ENCODE measurements at places on chromosomes 2 and 18.

- no peak for DNase-seq
These were observed 198.0 kb upstream of the SOX11 start for GRCh38 chr2:5494212-5494611.

DNA sequence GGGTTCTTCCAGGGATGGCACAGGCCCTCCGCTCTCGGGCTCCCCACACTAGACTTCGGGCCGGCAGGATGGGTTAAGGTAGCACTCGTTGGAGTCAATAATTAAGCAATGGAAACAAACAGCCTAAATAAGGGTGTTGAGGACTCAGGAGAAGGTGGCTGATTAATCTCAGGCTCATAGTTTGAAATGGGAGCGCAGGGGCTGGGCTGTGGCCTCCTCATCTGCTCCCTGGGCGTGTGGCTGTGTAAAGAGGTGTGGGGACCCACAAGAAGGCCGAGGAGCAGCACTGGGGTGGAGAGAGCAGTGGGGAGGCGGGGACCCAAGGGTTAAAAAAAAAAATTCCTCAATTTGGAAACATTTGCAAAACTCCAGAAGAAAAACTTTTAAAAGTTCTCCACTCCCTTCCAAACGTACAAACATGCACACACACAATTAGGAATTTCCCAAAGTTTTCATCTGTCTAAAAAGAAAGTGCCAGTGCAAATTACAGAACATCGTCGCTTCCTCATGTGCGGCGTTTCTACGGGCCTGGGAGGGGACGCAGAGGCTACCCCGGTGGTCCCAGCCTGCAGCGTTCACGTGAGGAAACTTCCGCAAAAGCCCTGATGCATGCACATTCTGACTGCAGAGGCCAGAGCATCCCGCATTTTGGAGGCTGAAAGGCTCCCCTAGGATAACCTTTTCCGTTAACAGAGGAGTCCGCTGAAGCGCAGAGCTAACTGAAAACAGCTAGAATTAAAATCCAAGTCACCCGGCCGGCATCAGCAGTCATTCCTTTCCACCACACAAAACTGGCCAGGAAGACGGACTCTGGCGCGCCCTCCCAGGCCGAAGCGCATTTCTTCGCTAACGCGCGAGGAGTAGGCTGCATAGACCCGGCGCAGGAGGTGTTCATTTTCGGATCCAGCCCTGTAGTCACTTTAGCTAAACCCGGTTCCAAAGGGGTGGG lies 1.0 kb upstream of the TUBB6 start:
- DNase-seq: peak; percentile 52

GRCh38 chr18:5052491-5052890 lies 144.6 kb downstream of the AKAIN1 start:
- no peak for DNase-seq

DNA sequence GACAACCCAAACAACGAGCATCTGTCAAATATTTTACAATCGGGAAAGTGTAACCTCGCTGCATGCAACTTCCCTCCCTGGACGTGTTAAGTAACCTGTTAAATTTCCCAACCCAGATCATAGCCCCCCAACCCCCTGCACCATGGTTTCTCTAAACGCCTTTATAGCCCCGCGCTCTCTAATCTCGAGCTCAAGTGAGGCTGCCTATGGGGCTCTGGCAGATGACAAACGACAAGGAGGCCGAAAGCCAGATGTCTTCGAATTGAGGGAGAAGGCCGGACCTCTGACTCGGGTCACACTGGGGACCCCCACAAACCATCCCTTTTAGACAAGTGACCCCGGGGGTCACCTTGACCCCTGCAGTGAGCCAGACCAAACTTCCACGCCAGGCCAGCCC lies 526 bp downstream of the COX7A2L start:
- DNase-seq: no peak

DNA sequence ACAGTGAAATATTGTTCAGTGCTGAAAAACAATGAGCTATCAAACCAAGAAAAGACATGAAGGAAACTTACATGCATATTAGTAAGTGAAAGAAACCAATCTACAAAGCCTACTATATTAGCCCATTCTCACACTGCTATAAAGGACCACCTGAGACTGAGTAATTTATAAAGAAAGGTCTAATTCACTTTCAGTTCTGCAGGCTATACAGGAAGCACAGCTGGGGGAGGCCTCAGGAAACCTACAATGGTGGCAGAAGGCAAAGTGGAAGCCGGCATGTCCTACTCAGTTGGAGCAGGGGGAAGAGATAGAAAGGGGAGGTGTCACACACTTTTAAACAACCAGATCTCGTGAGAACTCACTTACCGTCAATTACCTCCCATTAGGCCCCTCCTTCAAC lies 232.1 kb downstream of the TMX3 start:
- DNase-seq: no peak

DNA sequence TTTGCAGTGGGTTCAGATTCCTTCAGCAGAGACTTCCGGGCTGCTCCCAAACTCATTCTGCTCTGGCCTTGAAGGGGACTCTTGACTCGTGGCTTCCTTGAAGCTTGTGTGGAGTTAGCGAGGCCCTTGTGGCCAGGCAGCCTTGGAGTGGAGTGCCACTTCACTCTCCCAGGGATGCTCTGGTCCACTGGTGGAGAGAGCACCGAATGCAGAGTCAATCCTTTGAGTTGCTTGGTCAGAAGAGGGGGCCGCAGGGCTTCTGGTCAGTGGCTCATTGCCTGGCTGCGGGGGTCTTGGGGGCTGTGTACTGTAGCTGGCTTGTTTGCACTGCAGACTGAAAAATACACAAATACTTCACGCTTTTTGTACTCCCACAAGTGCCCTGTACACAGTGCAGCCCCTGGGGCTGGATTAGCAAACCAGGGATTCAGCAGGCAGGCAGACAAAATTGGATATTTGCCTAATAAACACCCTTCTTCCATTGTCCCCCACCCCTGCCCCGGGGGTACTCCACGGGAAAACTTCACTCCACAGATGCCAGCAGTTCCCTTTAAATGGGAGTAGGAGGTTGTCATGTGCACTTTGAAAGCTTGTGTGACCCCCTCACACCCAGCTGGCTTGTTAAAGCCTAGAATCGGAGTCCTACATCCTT lies 3.2 kb downstream of the GLI2 start:
- no peak for DNase-seq

DNA sequence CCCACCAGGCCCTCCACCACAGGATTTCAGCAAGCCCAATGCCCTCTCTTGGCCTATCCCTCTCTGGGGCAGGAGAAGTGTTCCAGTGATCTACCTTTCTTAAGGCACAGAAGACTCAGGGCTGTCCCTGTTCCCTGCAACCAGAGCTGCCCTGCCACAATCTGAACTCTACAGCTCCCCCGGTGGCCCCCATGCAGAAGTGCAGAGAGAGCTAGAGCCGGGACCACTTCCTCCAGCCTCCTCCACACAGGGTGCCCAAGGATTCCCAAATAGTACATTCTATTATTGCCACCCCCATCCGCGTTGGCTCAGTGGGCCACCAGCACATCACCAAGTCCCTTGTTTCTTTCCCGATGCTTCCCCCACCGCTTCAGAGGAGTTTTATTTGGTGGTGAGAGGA lies 114.8 kb upstream of the PTPRM start:
- no peak for DNase-seq

GRCh38 chr2:68798569-68798968 lies 64.0 kb downstream of the ARHGAP25 start:
- DNase-seq: no peak

- DNase-seq: no peak
These were observed 14.8 kb upstream of the BBS5 start for GRCh38 chr2:169464466-169464865.

DNA sequence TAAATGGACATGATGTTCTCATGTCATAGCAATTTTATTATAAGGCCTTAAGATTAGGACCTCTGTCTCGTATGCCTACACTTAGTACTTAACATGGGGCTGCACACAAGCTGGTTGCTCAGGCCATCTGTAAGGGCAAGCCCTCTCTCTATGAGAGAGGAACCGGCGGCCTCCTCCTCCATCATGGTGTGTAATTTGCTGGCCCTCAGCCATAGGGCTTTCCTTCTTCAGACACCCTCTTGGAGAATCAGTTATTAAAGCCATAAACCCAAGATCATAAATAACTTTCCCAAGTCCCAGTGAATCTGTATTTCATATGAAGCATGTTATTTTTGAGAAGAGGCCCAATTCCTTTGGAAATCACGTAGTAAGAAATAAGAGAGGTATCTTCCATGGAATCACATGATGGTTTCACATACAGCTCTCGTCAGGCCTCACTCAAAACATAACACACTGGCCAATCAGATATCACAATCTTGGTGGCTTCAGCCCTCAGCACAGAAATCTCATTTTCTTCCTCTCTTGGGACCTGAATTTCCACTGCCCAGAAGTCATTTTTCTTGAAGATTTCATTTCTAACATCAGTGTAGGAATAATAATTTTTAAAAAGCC lies 92.6 kb downstream of the RDH14 start:
- no peak for DNase-seq

GRCh38 chr2:46747297-46747818 lies 168.2 kb downstream of the MCFD2 start:
- DNase-seq: no peak

DNA sequence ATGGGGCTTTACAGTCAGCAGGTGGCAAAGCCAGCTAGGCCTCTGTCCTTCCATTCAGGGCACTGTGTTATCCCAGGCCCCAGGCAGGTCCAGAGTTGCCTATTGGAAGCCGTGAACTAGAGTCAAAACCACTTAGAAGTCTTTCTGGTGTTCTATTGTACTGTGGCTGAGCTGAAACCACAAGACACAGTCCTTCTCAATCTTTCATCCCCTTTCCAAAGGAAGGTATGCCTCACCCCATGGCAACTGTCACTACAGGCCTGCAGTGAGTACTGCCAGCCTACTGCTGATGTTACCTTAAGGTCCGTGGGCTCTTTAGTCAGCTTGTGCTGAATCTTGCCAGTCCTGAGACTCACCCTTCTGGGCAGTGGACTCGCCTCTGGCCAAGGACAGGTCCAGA lies 181.6 kb downstream of the GULP1 start:
- DNase-seq: no peak

GRCh38 chr2:112674229-112674628 lies 28.5 kb downstream of the SLC20A1 start:
- no peak for DNase-seq

- DNase-seq: no peak
These were observed 169.8 kb downstream of the SH3RF3 start for GRCh38 chr2:109298851-109299250.

DNA sequence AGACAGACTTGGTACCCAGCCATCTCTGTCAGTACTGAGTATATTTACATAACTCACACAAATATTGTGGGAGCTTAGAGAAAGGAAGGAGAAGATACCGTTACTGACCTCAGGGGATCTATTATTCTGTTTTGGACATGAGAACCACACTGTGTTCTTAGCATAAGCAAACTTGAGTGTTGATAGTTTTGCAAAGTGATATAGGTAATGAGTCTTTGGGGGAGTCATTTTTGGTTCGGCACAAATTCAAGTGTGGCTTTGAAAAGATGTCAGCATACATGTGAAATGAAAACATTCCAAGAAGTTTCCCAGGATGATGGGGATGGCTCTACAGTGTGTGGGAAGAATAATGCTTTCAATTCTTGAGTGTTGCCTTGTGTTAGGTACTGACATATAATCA lies 24.1 kb downstream of the SMARCAL1 start:
- no peak for DNase-seq

- DNase-seq: no peak
These were observed 79.6 kb downstream of the WDSUB1 start for GRCh38 chr2:159206736-159207380.

GRCh38 chr2:238595750-238596570 lies 169.2 kb downstream of the ASB1 start:
- no peak for DNase-seq

DNA sequence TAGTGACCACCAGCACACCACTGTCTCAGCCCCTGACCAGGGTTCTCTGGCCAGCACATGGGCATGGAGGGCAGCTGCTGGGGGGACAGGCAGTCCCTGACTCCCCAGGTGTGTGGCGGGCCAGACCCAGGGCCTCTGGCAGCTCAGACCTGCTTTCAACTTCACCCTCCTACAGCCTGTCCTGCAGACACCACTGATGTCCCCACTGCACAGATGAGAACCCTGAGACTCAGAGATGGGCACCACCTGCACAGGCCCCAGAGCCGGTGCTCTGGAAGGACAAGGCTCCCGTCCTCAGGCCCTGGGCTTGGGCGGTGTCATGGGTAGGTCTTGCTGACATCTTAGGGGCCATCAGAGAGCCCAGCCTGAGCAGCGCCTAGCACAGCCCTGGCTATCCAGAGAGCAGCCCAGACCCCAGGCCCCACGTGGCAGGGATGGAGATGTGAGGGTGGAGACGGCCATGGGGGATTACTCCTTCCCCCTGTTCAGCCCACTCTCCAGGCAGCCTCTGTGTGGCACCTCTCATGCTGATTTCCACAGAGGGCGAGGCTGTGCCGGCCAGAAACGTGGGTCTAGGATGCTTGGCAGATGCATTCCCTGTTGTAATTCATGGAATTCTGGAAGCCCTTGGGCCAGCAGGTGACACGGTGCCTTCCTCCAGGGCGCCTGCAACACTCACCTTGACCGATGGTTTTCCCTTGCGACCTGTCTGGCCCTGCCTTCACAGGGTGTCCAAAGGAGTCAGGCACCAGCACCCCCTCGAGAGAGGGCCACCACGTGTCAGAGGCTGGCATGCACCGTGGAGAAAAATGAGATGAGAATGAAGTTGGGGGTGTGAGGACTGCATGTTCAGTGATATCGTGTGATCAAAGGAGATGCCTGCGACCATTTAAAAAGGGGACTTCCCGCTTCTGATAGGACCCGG lies 61.2 kb upstream of the GLI2 start:
- no peak for DNase-seq

GRCh38 chr2:3323360-3324035 lies 54.1 kb downstream of the EIPR1 start:
- no peak for DNase-seq

- no peak for DNase-seq
These were observed 277.7 kb upstream of the MAP2 start for GRCh38 chr2:209145941-209146681.

DNA sequence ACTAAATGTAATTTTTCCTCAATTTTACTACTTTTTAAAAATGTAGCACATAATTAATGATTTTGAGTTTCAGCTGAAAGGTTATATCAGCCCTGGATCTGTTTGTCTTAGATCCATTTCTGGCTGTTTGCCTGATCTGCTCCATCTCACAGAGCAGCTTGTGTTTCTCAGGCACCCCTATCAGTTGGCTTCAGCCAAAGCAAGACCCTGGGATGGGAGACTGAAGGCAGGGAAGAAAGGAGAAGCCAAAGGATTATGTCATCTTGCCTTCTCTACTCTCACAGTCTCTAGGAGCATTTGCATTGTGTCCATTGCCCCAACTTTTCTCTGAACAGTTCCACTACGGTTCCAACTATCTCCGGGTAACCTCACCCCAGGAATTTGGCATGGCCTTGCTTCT lies 110.5 kb downstream of the CCDC148 start:
- no peak for DNase-seq

- DNase-seq: no peak
These were observed 4.7 kb downstream of the LONRF2 start for GRCh38 chr2:100317634-100318033.

All from hematopoietic multipotent progenitor cell treated with erythropoietin and hydrocortisone succinate and interleukin-3 and kit ligand, for 17 days (in vitro differentiated cells).